ENCODE measurements at places on chromosomes 1 and 21. TPM values are rescaled to one million over a fixed set of nuclear protein-coding genes. Genes with fewer than 3 reads are reported as not detected.

DNA sequence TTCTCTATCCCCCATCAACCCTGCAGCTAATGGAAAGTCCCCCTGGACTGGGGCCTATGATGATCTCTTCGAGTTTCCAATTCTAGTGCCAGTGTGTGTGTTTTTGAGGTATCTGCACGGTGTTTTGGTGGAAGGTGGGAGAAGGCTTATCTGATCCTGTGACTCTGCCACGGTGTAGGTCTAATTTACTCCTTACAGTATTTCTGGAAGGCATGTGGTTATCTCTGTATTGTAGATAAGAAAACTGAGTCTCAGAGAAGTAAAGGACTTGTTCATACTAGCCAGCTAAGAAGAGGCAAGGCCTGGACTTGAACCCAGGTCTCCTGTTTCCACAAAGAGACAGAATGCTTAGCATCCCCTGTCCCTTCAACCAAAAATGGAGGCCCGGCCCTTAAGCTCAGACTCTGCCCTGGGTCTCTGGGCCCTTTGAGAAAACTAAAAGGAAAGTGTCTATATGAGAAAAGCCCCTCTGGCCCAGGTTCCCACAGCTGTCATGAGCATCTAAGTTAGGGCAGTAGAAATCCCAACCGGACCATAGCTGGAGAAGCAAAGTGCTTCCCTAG lies 20.3 kb downstream of the RIMS3 start:
- no peak for DNase-seq

DNA sequence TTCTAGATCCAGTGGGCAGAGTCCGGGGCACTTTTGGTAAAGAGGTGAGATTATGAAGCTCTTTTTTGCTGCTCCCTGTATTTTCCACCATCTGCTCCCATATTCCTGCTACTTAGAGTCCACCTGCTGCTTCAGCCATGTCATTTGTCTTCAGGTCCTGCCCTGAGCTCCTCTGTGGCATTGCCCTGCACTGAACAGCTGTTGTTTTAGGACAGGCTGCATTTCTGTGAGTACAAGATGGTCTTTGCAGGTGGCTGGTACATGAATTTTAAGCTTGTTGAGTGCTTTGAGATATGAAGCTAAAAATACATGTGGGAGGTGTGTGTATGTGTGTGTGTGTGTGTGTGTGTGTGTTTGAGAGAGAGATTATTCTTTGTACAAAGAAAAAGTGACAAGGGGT lies 21.9 kb downstream of the MT1HL1 start:
- DNase-seq, result no peak

GRCh38 chr1:200535605-200536004 lies 84.9 kb downstream of the KIF14 start:
- DNase-seq, result peak; percentile 20

TEDDM1 gene
- total RNA-seq, result not detected

KCNJ15 gene
- 4.9 TPM for total RNA-seq

DNA sequence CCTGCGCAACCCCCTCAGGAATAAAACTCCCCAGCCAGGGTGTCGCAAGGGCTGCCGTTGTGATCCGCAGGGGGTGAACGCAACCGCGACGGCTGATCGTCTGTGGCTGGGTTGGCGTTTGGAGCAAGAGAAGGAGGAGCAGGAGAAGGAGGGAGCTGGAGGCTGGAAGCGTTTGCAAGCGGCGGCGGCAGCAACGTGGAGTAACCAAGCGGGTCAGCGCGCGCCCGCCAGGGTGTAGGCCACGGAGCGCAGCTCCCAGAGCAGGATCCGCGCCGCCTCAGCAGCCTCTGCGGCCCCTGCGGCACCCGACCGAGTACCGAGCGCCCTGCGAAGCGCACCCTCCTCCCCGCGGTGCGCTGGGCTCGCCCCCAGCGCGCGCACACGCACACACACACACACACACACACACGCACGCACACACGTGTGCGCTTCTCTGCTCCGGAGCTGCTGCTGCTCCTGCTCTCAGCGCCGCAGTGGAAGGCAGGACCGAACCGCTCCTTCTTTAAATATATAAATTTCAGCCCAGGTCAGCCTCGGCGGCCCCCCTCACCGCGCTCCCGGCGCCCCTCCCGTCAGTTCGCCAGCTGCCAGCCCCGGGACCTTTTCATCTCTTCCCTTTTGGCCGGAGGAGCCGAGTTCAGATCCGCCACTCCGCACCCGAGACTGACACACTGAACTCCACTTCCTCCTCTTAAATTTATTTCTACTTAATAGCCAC lies 696 bp downstream of the TGFB2 start:
- DNase-seq, result peak; percentile 75

GRCh38 chr1:87325982-87326738 lies 2.5 kb upstream of the LMO4 start:
- peak; percentile 67 for DNase-seq

DNA sequence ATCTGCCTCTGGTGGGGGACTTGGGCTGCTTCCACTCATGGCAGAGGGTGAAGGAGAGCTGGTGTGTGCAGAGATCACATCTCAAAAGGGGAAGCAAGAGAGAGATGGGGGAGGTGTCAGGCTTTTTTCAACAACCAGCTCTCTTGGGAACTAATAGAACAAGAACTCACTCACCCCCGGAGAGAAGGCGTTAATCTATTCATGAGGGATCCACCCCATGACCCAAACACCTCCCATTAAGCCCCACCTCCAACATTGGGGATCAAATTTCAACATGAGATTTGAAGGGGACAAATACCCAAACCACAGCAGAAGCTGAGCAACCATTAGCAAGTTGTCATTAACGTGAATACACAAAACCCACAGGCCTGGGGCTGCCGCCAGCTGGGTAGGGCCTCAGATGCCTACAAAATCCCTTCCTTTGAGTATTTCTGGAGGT lies 12.0 kb upstream of the VWA5B1 start:
- DNase-seq, result no peak

Data from testis (tissue), 5 donors.